Aorta (tissue), 5 donors: ENCODE measurements at places on chromosomes 7 and 10.

GRCh38 chr10:44898665-44899064 lies 12.5 kb upstream of the TMEM72 start:
- H3K4me1 ChIP-seq = no peaks in the 10 kb centered on the region
- no peak for DNase-seq
- no peaks in the 10 kb centered on the region for H3K27me3 ChIP-seq

DNA sequence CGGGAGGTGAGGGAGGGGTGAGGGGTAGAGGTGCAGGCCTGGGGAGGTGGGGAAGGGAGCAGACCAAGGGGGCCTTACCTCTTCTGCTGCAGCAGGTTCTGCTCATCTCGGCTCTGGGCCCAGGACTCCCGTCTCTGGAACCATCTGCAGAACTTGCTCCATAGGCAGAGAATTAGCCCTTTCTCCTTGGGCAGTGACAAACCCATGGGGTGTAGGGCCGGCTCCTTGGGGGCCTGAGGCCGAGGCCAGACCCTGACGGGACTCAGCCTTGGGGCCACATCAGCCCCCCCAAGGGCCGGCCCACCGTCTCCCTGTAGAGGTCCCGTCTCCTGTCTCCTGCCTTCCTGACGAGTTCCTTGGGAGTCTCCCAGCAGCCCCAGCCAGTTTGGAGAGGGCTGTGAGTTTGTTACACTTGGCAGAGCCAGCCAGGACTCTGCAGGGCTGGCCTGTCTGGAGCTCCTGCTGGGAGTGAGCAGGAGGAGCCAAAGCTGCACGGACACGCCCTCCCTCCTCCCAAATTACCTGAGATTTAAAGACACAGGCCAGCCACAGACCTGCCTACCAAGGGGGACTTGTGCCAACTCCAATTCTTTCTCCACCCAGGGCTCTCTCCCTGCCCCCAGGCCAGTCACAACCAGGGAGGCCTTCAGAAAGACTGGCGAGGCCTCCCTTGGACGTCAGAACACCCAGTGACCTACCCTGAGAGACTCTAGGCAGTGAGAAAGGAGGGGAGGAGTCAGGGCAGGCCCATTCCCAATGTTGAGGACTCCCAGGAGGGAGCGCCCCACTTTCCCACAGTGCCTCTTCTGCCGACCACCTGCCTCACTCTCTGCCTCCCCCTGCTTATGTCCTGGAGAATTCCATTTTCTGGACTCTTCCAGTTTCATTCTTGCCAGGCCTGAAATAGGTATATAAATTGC lies at the start of gene TRPV6:
TSS of gene TRPV6 (minus strand) at position 435 of the 920 bp plus-strand sequence.
- H3K36me3 ChIP-seq = no peaks in the 10 kb centered on the region
- H3K4me1 ChIP-seq = no peaks in the 10 kb centered on the region
- no peaks in the 10 kb centered on the region for H3K27me3 ChIP-seq
- peak; percentile 52 for DNase-seq

- no peaks in the 10 kb centered on the region for H3K36me3 ChIP-seq
- no peaks in the 10 kb centered on the region for H3K27me3 ChIP-seq
- H3K27ac ChIP-seq = peak overlapping the region; percentile 46
- H3K4me1 ChIP-seq = no peaks in the 10 kb centered on the region
- peak; percentile 70 for DNase-seq
Measured at GRCh38 chr7:35036361-35037171, 719 bp downstream of the DPY19L1 start.

GRCh38 chr7:69674701-69675182 lies 76.5 kb downstream of the AUTS2 start:
- H3K4me1 ChIP-seq = peaks cover 8% of the 10 kb centered on the region
- H3K27ac ChIP-seq = no peak overlapping the region
- no peak for DNase-seq
- no peak overlapping the region for H3K4me3 ChIP-seq
- no peaks in the 10 kb centered on the region for H3K36me3 ChIP-seq
